Suprapubic skin (tissue), 4 donors: ENCODE measurements at places on chromosomes 7 and 10. TPM values are rescaled to one million over a fixed set of nuclear protein-coding genes. Genes with fewer than 3 reads are reported as not detected.

GATA3 gene
- 241 TPM for total RNA-seq

RP9 gene
- 16.9 TPM for total RNA-seq

TUBAL3 gene
- total RNA-seq, result 0.36 TPM

LAMB4 gene
- 212 TPM for total RNA-seq

TMEM60 gene
- 8.7 TPM for total RNA-seq

PITRM1 gene
- 44.2 TPM for total RNA-seq

DKK1 gene
- total RNA-seq, result 14.2 TPM

- no peak for DNase-seq
These were observed 219.0 kb downstream of the DIP2C start for GRCh38 chr10:470339-471003.

DNA sequence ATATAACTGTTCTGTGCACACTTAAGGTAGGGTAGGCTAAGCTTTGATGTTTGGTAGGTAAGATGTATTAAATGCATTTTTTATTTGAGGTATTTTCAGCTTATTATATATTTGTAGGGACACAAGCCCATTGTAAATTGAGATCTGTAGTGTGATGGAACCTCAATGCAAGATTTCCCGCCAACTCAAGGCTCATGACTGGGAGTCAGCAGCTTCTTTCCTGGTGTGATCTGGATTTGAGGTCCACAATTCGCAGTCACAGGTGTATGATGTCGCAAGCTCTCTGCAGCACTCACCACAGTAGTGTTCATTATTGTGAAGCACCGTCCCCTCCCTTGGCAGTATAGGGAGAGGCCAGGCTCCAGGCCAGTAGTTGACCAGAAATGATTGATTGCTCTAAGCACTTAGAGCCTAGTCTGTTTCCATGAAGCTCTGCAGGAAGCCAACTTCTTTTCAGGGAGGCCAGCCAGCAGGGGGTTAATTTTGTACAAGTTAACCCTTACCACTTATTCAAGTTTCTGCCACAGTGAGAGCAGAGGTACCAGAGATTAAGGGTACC, 54.9 kb downstream of the SEM1 start:
- no peak for DNase-seq

DNA sequence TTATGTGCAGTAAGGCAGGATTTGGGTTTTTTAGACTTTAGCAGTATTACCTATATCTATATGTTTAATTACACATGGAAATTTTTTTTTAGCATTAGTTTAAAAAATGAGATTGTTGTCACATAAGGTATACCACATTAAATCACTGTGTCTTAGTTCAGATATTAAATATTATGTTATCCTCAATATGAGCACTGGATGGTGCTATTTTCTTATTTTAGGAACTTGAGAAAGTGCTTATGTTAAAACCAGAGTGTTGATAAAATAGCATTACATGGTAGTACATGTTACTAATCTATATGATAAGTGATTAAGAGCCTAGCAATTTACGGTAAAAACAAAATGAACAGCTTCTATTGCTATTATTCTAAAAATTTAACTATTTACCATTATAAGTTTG, 28.8 kb downstream of the MIOS start:
- DNase-seq, result no peak

- DNase-seq, result peak; percentile 64
These were observed 7.3 kb upstream of the ZNF22 start for GRCh38 chr10:44993226-44993921.

DNA sequence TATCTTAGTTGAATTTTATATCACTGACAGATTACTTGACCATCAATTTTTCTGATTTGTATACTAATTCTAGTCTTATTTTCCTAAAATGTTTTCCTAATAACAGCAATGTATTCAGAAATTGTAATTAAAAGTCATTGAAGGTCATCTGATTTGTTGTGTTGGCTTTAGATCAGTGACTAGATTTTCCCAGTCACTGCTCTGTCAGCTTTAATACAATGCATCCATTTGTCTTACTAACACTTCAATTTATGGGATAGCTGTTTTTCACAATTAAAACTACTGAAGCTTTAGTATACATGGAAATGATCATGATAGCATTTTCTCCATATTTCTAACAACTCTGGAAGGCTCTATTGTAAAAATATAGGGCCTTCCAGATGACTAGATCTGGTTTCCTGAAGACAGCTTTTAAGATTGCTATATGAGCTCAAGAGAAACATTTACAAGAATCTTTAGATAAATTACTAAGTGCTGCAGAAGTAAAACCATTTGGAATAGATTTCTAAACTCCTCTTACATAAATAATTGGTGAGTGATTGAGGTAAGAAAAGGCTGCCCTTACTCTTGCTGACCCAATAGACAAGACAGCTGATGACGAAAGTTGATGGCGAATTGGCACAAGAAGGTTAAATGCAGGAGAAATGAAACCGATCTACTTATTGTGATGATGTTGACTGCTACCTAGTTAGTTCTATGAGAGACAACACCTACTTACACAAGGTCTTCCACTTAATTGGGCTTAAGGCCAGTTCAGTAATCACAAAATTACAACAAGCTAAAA, 74.1 kb downstream of the LRRTM3 start:
- DNase-seq, result no peak

GRCh38 chr7:100878013-100878412, 3.1 kb downstream of the SRRT start:
- no peak for DNase-seq
